ENCODE measurements at places on chromosomes 3 and 15.

DNA sequence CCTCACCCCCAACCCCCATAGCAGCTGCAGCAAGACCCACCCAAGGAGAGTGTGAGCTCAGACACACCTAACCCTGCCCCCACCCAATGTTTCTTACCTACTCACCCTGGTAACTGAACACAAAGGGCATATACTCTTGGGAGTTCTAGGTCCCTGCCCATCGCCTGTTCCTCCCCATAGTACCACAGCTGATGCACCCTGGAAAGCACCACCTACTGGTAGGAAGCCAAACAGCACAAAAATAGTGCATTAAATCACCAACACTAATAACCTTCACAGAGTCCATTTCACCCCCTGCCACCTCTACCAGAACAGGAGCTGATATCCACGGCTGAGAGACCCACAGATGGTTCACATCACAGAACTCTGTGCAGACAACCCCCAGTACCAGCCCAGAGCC lies 245.2 kb downstream of the EFHB start:
- no peak for DNase-seq

DNA sequence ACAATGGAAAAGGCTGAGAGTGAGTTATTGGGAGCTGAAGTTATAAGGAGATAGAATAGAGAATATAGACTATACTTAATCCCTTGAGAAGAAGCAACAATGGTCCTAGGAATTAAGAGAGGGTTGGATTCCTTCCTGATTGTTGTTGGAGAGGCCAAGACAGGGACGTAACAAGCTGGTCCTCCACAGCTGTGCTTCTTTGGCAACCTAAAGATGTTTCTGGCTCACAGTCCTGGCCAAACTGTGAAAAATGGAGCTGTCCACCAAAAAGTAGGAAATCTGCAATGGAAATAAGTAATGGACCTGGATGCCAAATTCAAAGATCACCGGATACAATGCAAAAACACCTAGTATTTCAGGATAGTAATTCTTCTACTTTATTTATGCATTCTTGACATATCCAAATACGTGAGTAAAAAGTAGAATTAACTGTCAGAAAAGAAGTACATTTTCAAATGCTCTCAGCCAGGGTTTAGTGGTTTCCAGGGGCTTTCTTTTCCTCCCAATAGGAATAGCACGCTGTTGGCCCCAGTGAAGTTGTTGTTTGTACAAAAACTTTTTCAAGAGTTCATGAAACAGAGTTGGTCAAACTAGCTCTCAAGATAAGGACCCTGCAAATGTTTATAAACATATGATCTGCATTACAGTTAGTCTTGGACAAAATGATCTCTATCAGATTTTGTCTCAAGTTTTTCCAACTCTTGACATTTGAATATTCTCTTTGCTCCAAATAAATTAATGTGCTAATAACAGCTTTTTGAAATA lies 28.3 kb downstream of the CERS3 start:
- DNase-seq: no peak

GRCh38 chr15:70714015-70714414 lies 49.3 kb downstream of the UACA start:
- DNase-seq: no peak

GRCh38 chr15:63358241-63359029 lies 23.2 kb downstream of the CA12 start:
- DNase-seq: no peak

- peak; percentile 85 for DNase-seq
Measured at GRCh38 chr15:98774756-98775497, 126.6 kb downstream of the IGF1R start.

GRCh38 chr15:68312701-68313204 lies 35.2 kb downstream of the FEM1B start:
- DNase-seq: peak; percentile 26

DNA sequence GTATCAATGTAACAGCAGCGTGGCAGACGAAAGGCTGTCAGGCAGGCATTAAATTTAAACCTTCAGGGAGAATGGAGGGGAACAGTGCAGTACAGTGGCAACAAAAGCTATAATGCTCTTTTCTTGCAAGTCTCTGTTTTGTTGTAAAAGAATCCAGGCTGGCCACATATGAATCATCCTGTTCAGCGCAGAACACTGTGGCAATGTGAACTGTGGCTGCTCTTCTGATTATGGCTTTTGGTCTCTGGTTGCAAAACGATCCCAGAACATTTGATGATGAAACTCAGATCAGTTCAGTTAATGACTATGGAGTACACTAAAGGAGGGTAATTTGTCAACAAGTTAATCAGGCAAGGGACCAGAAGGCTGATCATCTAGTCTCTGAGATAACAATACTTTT lies 219.7 kb upstream of the SGO1 start:
- no peak for DNase-seq

DNA sequence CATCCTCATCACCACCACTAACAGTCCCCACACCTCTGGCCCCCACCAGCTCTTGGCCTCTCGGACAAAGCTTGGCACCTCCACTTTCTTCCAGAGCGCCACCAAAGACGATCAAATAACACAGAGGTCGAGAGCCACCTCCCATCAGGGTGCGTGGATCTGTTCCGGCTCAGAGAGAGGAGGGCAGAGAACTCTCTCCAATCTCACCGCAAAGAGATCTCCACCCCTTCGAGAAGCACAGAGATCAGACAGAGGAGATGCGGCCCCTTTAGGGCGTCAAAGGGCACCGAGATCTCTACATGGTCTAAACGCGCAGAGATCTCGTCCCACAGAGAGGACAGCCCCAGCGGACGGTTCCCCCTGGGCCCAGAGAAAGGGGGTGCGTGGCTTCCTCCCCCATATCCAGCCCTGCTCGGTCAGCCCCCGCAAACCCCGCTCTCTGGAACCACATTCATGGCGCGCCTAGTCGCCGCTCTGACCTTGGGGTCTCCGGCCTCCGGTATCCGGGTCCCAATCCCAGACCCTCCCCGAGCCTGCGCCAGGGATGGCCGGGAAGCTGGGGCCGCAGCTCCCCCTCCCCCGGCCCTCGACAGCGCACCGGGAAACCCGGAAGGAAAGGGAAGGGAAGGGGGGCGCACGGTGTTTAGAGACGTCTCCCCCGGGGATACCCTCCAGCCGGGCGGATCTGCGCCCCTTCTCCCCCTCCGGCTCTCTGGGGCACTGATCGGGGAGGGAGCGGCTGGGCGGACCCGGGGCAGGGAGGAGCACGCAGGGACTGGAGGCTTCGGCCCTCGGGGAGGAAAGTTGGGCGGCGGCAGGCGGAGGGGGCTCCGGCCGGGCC lies 608 bp downstream of the SCN5A start:
- DNase-seq: no peak

DNA sequence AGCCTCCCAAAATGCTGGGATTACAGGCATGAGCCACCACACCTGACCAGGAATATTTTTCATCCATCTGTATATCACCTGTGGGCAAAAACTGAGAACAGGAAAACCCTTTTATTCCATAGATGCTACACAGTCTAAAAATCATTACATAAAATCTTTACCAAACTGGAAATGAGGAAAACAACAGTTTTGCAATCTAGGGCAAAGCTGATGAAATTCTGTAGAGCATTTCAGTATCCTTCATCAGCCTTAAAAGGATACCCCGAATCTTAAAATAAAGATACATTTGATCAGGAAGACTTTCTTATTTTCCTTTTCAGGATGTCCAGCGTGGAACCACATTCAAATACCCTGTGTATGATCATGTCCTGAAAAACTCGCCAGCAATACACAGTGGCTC lies 7.1 kb downstream of the SIAH2 start:
- DNase-seq: no peak

- DNase-seq: no peak
Measured at GRCh38 chr15:68781766-68782588, 38.7 kb downstream of the ANP32A start.

DNA sequence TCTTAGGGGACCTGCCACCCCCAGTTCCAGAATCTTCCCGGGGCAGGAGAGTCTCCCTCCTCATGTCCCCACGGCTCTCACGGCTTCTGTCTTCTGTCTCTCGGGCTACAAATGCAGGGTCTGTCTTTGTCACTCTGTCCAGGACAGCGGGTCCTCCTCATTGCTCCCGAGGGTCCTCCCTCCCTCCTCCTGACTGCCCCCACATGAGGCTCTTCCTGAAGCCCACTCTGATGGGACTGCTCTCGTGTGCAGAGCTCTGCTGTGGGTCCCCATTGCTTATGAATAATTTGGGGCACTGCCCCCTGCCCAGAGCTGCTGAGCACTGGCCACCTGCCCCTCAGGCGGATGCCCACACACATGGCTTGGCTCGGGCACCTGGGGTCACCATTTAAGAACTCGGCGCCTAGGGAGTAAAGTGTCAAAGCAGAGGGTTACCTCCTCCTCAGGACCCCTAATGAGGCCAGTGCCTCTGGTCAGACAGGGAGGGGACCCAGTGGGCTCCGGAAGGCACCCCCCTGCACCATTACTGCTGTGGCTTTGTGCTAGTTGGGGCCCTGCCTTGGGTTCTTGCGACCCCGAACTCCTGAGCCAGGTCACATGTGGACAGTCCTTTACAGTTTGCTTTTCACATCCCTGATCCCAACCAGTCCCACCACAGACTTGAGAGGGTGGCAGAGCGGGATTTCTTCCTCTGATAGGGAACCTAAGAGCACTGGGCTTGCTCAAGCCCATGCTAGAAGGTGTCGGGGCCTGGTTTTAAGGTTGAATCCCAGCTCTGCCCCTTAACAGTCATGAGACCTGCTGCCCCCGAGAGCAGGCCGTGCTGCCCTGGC lies 22.1 kb downstream of the HDAC11 start:
- no peak for DNase-seq

DNA sequence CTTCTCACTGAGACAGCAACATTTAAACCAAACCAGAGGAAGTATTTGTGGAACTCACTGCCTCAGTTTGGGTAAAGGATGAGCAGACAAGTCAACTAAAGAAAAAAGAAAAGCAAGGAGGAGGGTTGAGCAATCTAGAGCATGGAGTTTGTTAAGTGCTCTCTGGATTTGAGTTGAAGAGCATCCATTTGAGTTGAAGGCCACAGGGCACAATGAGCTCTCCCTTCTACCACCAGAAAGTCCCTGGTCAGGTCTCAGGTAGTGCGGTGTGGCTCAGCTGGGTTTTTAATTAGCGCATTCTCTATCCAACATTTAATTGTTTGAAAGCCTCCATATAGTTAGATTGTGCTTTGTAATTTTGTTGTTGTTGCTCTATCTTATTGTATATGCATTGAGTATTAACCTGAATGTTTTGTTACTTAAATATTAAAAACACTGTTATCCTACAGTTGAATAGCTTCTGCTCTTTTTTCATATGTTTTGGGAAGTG lies 23.3 kb downstream of the CLDN18 start:
- no peak for DNase-seq

DNA sequence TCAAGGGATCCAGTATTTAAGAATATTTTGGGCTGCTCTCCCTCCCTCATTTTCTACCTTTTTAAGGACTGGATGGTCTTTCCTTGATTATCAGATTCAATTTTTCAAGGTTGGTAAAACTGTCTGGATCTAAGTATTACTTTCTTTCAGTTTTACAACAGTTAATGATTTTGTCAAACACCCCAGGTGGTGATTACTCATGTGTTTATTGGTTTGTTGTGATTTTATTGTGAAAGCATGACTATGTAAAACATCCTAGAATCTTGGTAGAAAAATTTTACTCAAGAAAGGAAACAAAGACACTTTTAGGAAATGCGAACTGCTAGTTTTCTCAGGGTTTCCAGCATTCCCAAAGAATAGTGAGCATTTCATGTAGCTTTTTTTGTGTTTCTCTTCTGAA lies 7.3 kb downstream of the GTF2E1 start:
- DNase-seq: no peak

- no peak for DNase-seq
Measured at GRCh38 chr15:76363251-76363650, 26.7 kb downstream of the ISL2 start.

- no peak for DNase-seq
Measured at GRCh38 chr3:127674101-127674721, 1.5 kb downstream of the ABTB1 start.

- no peak for DNase-seq
Measured at GRCh38 chr3:134007819-134008218, 21.9 kb downstream of the SLCO2A1 start.

- DNase-seq: no peak
Measured at GRCh38 chr15:41019174-41019573, 65.9 kb downstream of the CHAC1 start.

- DNase-seq: no peak
Measured at GRCh38 chr3:30332196-30333021, 274.0 kb upstream of the TGFBR2 start.

DNA sequence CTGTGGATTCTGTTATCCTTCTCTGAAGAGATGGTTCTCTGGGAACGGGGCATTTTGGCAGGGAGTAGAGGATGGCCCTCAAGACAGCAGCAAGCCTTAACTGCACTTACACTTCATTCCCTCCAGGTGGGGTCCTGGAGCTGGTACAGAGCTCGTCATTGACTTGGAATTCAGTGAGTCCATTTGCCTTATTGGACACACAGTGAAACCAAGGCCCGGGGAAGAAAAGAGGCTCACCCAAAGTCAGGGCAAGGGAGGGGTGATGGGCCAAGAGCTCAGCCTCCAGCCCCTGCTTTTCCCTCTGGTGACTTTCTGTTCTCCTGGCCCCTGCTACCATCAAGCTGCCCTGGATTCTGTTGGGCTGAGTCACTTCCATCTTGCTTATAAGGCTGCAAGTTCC lies 125.6 kb downstream of the ETFA start:
- DNase-seq: no peak

DNA sequence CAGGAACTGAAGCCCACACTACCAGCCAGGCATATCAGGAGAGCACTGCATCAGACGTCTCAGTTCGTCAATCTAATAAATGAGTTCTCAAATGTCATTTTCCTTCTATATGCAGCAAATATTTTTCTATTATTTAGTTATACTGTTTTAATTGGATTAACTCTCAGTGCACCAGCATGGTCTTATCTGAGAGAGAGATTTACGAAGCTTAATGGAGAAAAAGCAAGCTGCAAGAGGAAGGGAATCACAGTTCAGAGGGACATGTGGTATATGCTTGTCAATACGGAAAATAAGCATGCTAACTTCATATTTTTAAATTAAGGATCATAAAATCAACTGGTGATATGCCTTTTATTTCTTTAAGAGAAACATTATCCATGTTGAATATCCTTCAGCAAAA lies 213.1 kb upstream of the NECTIN3 start:
- no peak for DNase-seq

DNA sequence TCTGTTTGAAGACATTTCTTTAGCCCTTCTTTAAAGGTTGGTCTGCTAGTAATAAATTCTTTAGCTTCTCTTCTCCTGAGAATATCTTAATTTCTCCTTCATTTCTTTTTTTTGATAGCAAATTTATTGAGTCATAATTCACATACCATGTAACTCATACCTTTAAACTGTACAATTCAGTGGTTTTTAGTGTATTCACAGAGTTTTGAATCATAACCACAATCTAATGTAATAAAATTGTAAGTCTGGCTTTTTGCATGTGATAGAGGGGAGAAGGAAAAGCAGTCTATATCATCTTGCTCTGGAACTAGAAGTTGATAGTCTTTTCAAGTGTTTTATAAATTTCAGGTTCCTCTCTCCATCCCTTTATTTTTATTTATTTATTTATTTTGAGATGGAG lies 81.3 kb downstream of the APBA2 start:
- DNase-seq: no peak

DNA sequence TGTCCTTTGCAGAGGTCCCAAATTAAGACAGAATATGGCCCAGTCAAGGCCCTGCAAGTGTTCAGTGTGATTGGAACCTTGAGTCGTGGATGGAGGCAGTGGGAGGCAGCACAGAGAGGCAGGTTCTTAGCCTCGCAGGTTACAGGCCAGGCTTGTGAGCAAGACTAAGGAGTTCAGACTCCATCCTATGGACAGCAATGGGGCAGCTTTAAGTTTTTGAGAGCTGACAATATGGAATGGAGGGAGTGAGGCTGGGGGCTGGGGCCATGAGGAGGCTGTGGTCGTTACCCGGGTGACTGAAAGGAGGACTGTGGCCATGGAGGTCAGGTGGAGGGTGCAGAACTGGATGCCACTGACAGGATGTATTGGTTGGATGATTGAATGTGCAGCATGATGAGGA lies 74.1 kb upstream of the PRR23C start:
- DNase-seq: no peak

All from epithelial cell of prostate (primary cell).